ENCODE measurements at places on chromosomes 3 and 15. TPM values are rescaled to one million over a fixed set of nuclear protein-coding genes. Genes with fewer than 3 reads are reported as not detected.

DNA sequence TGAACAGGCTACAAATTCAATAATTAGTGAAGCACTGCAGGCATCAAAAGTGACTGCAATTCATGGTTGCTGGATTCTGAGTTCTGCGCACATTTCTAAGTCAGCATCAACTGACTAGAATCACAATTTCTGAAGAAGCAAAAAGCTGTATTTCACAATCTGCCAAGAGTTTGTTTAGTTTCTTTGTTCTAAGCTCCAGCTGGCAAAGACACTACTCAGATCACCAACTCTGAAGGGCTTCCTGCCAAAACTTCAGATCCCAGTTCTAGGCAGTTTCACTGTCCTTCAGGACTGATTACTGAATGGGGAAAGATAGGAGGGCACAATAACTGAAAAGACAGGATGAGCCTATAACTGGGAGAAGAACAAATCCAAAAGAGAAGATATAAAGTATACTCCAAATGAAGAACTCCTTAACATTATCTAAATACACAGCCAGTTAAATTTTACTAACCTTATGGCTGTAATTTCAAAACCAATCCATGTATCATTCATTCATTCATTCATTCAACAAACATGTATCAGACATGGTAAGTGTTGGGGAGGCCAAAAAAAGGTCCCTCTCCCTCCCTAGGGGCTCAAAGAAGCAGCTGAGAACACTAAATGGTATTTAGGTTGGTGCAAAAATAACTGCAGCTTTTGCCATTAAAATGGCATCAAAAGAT is 17.1 kb downstream of the TJP1 start:
- DNase-seq: peak; percentile 87

DNA sequence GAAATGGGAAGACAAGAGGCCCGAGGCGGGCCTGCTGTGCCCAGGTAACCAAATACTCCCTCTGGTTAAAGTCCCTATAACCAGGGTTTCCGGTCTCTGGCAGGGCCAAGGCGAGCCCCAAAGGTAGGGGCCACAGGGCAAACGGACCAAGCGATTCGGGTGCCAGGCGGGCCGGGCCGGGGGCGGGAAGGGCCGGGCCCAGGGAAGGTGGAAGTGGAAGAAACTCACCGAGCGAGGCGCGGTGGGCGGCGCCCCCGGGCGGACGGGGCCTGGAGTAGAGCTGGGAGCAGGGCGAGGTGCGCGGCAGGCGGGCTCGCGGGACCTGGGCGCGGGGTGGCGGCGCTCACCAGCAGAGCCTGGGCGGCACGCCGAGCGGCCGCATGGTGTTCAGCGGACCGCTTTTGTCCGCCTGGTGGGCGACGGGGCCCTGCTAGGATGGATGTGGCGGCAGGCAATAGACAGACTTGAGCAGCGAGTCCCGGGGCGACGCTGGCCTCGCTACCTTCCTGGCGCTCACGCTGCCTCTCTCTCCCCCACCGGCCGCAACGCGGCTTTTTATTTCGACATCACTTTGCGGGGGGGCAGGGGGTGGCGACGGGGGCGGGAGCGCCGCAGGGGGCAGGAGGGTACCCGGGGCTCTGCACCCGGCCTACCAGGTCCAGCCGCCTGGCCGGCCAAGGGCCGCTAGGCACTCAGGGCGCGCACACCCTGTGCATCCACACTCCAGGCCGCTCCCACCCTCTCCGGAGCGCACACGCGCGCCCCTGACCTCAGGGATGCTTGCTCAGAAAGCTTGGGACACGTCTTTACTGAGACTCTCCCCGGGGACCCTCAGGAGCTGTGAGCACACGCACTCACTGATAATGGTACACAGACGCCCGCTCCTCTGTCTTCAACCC is at the start of gene GATA2:
Gene GATA2 (minus strand): TSS at position 531 of the 899 bp plus-strand sequence. CDS start 6,170 bp downstream, outside the sequence.
- DNase-seq: no peak

The MESP2 gene
- 0.32 TPM for polyA plus RNA-seq

The TAGLN3 gene
- polyA plus RNA-seq: 7.7 TPM

- no peak for DNase-seq
Observed at GRCh38 chr15:97688177-97688576, 272.3 kb upstream of the ARRDC4 start.

The OGG1 gene
- polyA plus RNA-seq: 28.2 TPM

DNA sequence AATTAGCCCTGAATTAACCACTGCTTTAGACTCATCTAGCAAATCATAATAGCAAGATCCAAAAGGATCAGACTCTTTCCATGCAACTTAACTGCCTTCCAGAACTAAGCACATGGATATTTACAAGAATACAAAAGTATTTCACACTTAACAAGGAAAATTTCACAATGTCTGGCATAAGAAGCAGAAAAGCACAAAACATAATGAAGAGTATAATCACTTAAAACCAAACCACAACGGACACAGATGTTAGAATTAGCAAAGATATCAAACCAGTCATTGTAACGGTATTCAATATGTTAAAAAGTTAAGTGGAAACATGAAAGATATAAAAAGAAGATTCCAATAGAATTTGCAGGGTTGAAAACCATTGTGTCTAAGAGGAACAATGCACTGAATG is 51.5 kb upstream of the COL6A6 start:
- DNase-seq: no peak

- DNase-seq: no peak
Observed at GRCh38 chr15:52069559-52069958, 43.0 kb downstream of the BCL2L10 start.

- DNase-seq: no peak
Observed at GRCh38 chr3:113258361-113258760, 47.0 kb downstream of the BOC start.

- no peak for DNase-seq
Observed at GRCh38 chr15:63983061-63983711, 63.1 kb downstream of the DAPK2 start.

DNA sequence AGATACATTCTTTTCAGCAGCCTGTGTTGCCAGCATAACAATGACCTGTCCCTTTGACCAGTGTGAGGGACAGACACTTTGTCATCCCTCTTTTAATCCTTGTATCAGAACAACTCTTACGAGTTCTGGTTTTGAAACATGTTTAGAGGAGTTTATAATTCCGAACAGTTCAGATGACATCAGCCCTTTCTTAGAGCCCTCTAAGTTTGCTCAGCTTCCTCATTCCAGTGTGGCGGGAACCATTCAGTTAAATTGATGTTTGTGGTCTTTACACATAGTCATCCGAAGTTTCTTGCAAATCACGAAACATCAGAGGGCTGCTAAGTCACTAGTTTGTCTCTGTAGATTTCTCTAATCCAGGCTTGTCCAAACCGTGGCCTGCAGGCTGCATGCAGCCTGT is 102.5 kb downstream of the AKAP13 start:
- DNase-seq: peak; percentile 92

DNA sequence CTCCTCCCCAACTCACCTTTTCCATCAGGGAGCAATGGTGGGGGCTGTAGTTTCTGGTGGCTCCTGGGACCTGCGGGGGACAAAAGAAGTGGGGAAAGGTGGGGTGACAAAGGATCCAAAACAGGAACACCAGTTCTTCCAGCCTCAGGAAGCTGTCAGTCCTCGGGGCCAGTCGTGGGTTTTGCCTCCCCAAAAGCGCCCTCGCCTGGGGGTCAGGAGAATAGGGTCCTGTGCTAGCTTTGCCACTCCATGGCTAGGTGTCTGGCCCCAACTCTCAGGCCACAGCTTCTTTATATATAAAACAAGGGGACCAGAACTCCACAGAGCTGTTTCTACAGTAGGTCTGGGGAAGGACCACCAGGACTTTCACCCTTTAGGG is 4.0 kb downstream of the CCDC9B start:
- no peak for DNase-seq

The CLDN16 gene
- 0.22 TPM for polyA plus RNA-seq

DNA sequence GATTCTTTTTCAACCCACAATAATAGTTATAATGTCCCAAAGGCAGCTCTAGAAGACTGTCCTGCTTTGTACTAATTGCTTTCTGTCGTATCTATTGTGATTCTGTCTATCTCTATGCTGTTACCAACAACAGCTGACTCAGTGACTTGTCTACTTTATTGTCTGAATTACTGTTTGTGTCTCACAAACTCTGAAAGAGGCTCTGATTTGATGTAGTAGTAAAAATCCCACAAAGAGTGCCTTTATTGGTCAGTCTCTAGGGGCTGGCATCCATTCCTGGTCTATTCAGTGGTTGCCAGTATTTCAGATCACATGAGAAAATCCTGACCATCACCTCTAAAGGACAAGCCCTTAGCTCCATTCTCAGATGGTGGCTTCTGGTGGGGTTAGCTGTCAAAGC is 254.2 kb downstream of the NSUN3 start:
- no peak for DNase-seq

The ADGRG7 gene
- polyA plus RNA-seq: not detected

The RGMA gene
- polyA plus RNA-seq: 0.26 TPM

The SHF gene
- 3.8 TPM for polyA plus RNA-seq

The SQOR gene
- polyA plus RNA-seq: 22.1 TPM

GRCh38 chr15:75397494-75397893 is 29.1 kb upstream of the MAN2C1 start:
- DNase-seq: peak; percentile 54

DNA sequence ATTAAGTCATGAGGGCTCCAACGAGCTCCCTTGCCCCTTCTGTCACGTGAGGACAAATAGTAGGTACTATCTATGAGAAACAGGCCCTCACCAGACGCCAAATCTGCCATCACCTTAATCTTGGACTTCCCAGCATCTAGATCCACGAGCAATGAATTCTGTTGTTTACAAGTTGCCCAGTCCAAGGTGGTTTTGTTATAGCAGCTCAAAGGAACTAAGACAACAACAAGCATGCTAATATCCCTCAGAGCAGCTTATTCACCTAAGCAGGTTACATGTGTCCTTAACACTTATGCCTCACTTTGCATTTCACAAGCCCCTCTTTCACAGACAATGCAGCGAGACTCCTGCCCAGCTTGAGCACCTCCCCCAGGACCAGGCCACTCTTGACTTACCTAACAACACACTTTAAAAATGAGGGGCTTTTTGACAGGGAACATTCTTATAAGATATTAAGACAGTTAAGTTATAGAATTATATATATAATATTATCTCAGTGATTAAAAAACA is 219.5 kb downstream of the PLCH1 start:
- no peak for DNase-seq
